ENCODE measurements at places on chromosomes 6 and 20.

GRCh38 chr6:135438907-135439535 is 58.5 kb downstream of the AHI1 start:
- no peak for ATAC-seq

GRCh38 chr20:2698912-2699311 is 6.3 kb downstream of the EBF4 start:
- ATAC-seq: no peak

- no peak for ATAC-seq
Observed at GRCh38 chr6:50711686-50712085, 1.6 kb upstream of the TFAP2D start.

DNA sequence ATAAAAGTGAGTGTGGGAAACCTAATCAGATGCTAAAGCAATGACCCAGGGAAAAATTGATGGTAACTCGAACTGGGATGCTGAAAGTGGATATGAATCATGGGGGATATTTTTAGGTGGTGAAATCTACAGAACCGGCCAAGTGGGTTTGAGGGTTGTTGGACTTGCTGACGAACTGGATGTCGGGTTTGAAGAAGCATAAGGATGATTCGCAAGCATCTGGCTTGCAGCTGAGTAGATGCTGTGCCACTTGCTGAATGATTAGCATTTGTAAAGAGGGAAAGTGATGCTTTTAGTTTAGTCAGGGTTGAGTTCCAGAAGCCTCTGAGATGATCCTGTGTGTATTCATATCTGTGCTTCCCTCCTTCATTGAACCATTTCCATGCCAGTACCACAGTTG is 54.9 kb downstream of the UBR2 start:
- ATAC-seq: no peak

GRCh38 chr6:107629548-107630129 is 139.7 kb downstream of the SOBP start:
- ATAC-seq: no peak

DNA sequence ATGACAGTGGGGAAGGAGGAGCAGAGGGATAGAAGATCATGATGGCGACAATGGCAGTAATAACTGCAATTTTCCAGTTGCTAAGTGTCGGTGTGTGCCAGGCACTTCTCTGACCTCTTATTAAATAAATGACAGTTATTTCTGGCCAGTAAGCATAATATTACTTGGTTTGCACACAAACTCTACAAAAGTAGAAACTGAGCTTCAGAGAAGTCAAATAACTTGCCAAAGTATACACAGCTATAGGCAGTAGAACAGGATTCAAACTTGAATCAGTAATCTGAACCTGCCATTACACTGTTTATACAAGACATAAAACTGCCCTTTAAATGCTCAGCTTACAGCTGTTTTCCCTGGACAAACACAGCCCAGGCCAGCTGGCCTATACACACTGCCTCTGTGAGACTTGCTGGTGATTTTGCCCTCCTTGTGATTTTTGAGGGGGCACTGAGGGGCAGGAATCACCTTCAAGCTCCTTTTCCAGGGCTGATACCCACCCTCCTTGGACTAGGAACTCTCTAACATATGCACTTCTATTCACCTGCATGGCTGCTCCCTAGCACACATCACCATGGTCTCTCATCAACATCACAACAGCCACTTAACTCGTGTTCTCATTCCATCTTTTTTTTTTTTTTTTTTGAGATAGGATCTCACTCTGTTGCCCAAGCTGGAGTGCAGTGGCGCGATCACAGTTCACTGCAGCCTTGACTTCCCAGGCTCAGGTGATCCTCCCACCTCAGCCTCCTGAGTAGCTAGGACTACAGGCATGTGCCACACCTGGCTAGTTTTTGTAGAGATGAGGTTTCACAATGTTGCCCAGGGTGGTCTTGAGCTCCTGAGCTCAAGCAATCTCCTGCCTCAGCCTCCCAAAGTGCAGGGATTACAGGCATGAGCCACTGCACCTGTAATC is 63.6 kb downstream of the SLC23A2 start:
- no peak for ATAC-seq

- ATAC-seq: no peak
Observed at GRCh38 chr6:136725124-136725523, 67.2 kb downstream of the MAP3K5 start.

DNA sequence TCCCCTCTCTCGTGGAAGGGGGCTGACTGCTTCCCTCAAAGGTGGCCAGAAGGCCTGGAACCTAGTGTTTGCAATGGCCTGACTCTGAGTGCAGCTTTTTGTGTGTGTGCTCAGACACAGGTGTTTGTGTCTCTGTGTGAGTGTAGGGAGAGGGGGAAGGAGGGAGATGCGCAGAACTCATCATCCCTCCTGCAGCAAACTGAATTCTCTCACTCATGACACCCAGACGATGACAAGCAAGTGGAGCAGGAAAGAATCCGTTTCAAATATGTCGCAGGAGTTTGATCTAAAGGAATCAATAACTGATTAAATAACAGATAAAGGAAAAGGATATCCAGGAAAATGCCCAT is 101.4 kb downstream of the TNFAIP3 start:
- no peak for ATAC-seq

GRCh38 chr6:89050697-89051096 is 29.9 kb upstream of the PNRC1 start:
- ATAC-seq: no peak

- ATAC-seq: no peak
Observed at GRCh38 chr6:143288923-143289322, 161.6 kb downstream of the ADAT2 start.

GRCh38 chr6:18115356-18115755 is 7.1 kb downstream of the NHLRC1 start:
- ATAC-seq: peak; percentile 79

DNA sequence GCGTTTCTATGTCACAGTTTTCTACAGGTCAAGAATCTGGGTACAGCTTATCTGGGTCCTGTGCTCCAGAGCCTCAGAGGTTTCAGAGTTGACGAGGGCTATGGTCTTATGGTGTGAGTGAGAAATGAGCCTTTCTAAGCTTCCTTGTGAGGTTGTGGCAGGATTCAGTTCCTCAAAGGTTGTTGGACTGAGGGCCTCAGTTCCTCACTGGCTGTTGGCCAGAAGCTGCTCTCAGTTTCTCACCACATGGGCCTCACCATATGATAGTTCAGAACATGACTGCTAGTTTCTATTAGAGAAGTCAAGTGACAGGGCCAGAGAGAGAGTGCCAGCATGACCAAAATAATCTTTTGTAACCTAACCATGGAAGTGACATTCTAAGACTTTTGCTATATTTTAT is 96.1 kb downstream of the NUS1 start:
- no peak for ATAC-seq

DNA sequence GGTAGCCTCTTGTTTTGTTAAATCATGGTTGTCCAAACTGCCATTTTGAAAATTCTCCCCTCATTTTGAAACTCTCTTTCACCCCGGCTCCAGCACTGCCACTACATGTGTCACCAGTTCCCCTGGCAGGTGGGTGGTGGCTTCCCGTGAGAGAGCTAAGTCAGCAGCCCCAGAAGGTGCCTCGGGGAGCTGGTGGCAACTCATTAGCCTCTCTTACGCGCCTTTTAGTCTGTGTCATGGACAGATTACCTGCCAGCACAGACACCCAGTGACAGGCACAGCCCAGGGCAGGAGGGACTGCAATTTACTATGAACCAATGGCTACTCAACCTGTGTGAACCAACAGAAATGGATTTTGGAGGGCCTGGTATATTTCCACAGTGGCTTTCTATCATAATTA is 147.1 kb upstream of the SASH1 start:
- no peak for ATAC-seq

DNA sequence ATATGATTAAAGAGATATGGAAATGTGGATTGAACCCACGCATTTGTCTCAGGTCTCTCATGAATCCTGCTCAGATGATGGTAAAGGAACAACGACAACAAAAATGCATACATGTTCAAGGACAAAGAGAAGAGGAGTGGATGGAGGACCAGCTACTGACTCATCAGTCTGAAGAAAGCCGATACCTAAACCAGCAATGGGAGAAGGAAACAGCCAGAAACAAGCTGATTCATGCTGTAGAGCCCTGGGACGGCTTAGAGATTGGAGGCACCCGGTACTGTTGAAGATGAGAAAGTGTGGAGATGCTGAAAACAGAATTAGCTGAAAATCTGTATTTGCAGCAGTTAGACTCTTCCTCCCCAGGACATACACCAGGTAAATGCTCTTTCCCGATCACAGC is 14.4 kb upstream of the RIPPLY2 start:
- ATAC-seq: no peak

GRCh38 chr6:109461733-109462526 is 6.4 kb upstream of the MICAL1 start:
- peak; percentile 30 for ATAC-seq

DNA sequence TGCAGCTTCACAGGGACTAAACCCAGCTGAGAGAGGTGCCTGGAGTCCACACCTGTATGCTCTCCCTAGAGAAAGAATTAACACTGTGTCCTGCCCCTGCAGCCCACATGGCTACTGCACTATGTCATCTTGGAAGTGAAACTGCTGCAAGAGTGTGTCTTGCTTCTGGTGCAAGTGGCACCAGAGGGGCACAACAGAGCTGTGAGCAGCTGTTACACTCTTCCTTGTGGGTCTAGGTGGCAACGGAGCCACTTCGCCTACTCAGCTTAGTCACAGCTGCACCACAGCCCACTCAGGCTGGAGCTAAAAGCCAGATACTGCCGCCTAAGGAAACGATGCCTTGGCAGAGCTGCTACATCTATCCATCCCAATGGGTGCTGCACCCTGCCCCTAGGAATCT is 391.4 kb downstream of the COL12A1 start:
- no peak for ATAC-seq

DNA sequence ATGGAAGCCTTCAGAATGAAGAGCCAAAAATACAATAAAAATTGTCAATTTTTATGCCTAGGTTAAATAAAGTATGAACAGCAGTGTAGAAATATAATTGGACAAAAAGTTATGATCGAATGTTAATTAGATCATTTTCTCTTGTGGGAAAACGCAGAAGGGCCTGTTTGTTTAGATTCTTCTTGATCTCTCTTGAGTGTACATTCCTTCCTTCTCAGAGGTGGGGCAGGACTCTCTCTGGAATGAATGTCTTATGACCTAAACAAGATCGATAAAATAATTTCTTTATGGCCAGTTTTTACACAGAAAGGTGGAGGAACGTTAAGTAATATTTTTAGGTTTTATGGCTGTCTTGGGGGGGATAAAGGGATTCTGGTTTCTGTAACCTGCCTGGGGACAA is 500.1 kb upstream of the MARCKS start:
- ATAC-seq: no peak

DNA sequence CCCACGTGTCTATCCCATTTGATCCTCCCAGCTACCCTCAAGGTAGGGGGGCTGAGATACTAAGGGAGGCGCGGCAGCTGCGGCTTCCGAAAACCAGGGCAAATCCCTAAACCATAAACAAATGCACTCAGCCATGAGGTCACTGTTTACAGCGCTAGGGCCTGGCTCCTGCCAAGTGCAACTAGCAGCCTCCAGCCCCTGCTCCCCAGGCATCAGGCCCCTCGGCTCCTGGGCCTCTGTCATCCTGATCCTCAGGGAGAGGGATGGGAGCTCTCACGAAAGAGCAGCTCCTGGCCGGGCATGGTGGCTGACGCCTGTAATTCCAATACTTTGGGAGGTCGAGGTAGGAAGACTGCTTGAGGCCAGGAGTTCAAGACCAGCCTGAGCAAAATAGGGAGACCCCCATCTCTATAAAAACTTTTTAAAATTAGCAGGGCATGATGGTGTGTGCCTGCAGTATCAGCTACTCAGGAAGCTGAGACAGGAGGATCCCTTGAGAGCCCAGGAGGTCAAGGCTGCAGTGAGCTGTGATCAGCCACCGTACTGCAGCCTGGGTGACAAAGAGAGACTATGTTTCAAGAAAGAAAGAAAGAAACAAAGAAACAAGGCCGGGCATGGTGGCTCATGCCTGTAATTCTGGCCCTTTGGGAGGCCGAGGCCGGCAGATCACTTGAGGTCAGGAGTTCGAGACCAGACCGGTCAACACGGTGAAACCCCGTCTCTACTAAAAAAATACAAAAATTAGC is 42.5 kb upstream of the TLDC2 start:
- ATAC-seq: no peak

DNA sequence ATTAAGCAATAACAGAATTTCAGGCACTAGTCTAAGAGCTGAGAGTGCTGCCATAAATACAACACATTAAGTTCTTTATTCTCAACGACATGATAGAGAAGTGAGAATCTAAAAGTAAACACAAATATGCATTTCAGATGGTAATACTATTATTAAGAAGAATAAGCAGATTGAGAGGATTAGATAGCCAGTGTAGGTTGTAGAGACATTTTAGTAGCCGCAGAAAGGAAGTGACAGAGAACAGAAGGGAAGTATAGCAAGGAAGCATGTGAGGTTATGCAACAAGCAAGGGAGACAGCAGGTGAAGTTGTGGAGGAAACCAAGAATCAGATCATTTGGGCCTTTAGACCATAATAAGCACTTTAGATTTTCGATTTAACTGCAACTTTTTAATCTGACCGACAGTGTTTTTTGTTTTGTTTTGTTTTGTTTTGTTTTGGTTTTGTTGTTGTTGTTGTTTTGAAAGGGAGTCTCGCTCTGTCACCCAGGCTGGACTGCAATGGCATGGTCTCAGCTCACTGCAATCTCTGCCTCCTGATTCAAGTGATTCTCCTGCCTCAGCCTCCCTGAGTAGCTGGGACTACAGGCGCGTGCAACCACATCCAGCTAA is 737.0 kb upstream of the ADGRB3 start:
- ATAC-seq: no peak

DNA sequence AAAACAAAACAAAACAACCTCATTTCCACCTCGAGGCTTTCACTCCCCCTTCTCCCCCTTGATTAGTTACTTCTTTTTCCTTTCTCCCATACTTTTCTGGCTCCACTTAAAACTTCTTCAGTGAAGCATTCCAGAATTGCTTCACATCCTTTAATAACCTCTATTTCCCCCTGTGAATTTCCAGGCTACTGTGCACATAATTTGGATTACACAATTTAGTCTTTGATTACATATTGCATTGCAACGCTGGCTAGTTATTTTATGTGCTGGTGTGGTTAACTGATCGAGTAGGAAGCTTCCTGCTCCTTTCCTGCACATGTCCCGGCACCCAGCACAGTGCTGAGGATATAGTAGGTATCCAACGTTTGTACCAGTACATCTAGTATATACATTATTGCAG is 28.1 kb upstream of the EEF1E1 start:
- no peak for ATAC-seq

GRCh38 chr6:20400456-20401204 is 1.0 kb upstream of the E2F3 start:
- ATAC-seq: no peak

DNA sequence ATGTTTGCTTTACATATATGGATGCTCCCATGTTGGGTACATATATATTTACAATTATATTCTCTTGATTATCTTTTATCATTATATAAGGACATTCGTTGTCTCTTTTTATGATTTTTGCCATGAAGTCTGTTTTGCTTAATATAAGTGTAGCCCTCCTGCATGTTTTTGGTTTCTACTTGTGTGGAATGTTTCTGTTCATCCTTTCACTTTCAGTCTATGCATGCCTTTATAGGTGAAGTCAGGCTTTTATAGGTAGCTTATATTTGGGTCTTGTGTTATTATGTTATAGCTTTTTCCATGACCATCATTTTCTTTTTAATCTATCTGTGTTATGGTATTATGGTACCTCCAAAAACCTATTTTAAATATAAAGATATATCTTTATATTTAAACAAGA is 612.5 kb upstream of the HS3ST5 start:
- ATAC-seq: no peak

- no peak for ATAC-seq
Observed at GRCh38 chr6:54282186-54282585, 26.1 kb upstream of the TINAG start.

All from activated CD4-positive, CD25-positive, alpha-beta regulatory T cell treated with anti-CD3 and anti-CD28 coated beads, Interleukin-2, amount 50 U/mL, for 24 hours (primary cell).